ENCODE measurements at places on chromosomes 2 and 18.

DNA sequence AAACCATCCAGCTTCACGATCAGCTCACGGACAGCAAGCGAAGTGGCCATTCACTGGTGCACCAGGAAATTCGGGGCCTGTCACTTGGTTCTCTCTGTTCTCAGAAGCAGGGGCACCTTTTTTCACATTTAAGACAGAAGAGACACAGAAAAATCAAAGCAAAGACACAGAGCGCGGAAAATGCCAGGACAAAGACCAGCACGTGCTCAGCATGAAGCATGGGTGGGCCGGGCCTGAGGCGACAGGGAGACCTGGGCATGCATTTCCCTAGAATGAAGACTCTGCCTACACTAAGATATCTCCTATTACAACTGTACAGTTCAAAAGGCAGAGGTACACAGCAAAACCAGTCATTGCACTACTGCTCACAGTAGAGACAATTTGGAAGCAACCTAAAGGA is 117.4 kb upstream of the ID2 start:
- no peak for DNase-seq

GRCh38 chr2:120771111-120771780 is 35.6 kb downstream of the GLI2 start:
- DNase-seq = peak; percentile 12

DNA sequence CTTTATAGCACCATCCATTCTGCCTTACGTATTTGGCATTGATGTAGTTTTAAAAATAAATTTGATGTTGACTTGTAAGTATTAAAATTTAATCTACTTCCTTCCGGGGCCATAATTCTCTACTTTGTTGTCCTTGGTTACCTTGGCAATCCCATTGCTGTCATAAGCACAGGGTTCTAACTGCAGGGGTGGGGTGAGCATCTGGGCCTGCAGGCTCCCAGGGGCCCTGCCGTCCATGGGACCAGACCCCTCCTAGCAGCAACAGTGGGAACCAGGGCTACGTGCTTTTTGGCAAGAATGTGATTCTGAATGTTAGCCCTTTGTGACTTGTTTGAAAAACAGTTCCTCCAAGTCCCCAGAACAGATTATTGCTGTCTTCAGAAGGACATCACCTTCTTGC is 4.9 kb downstream of the ASAP2 start:
- DNase-seq = no peak

DNA sequence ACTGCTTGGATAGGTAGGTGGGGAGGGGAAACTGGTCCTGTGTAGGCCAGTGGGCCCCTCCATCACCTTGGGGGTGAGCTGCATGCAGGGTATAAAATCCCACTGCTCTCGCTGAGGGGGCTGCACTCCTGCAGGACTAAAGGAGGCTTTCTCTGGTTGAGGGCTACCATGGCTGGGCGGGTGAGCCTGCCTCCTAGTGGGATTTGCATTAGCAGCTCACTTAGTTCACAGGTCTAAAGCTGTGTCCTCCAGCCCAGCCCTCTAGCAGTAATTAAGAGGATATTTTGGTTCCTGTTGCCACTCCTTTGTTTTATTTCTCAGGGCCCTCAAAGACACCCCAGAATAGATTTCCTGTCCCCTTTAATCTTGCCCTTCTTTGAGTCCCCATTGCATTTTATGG is 24.6 kb downstream of the TMEM127 start:
- DNase-seq = no peak

DNA sequence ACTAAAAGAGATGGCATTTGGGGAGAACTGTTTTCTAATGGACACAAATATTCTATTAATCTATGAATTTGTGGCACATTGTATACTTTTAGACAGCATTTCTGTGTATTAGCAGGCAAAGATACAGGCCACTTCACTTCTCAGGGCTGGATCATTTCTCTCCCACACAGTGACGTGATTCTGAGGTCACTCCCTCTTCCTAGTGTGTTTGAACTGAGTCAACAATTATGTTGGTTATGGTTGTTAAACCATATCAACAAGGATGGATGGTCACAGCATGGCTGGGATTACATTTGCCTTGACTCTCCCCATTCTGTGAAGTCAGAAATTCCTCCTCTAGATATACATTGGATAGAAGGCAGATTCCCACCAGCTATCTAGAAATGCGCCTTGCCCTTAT is 11.6 kb downstream of the NOSTRIN start:
- no peak for DNase-seq

DNA sequence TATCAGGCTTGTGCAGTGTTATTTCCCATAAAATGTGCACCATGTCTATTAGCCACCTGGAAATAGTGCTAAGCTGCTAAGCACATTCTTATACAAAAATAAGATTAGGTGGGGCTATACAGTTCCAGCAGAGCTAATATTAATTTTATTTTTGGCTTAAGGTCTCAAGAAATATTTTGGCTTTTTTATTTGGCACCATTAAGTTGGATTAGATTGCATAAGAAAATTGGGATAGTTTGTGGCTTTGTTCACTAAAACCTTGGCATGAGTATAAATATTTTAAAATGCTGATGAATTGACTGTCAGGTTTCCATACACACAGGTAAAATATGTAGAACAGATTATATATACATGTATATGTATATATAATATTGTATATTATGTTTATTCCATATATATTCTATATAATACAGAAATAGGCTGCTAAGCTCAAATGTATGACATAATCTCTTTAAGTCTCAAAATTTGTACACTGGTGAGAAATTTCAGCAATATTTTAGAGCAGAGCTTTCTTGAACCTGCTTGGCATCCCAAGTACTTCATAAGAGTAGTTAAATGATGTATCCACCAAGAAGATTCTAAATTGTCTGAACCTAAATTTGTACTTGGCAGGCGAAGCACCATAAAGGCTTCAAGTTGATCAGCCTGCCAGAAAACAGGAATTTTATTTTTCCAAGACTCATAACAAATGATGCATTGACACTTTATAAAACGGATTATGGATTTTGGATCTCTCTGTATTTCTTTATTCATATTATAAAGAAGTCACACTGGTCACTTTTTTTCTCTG is 32.6 kb downstream of the CCDC102B start:
- no peak for DNase-seq

GRCh38 chr2:181371782-181372645 is 85.2 kb upstream of the ITGA4 start:
- DNase-seq = no peak

- peak; percentile 3 for DNase-seq
These were observed 165.2 kb upstream of the KLF7 start for GRCh38 chr2:207330912-207331311.

DNA sequence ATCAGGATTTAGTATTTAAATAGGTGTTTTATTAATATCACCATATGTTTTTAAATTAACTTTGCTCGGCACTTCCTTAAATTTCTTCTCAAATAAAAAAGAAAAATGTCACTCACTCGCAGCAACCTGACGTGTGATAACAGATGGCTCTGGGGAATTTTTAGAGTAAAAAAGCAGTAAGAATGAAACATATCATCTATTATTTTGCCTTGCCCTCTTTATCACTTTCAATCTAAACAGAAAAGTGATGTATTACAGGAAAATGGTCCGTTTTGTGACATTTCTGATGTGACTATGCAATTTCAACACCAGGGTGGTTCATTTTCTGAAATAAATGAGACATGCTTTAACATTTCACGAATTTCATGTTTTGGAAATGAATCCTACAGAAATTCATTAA is 1368.0 kb upstream of the LRRTM1 start:
- no peak for DNase-seq

- no peak for DNase-seq
These were observed 237.7 kb downstream of the IRS1 start for GRCh38 chr2:226561962-226562361.

GRCh38 chr2:160201849-160202539 is 1.9 kb upstream of the ITGB6 start:
- no peak for DNase-seq

- no peak for DNase-seq
These were observed 214.8 kb upstream of the RAB6C start for GRCh38 chr2:129764376-129765325.

- DNase-seq = peak; percentile 14
These were observed 106.1 kb upstream of the ALKAL2 start for GRCh38 chr2:393711-394696.

Data from GOT3 (cell line).